ENCODE measurements at places on chromosomes 11 and 22. TPM values are rescaled to one million over a fixed set of nuclear protein-coding genes. Genes with fewer than 3 reads are reported as not detected.

Gene FAM227A
- total RNA-seq: 3.4 TPM

Gene IL18
- 5.3 TPM for total RNA-seq

DNA sequence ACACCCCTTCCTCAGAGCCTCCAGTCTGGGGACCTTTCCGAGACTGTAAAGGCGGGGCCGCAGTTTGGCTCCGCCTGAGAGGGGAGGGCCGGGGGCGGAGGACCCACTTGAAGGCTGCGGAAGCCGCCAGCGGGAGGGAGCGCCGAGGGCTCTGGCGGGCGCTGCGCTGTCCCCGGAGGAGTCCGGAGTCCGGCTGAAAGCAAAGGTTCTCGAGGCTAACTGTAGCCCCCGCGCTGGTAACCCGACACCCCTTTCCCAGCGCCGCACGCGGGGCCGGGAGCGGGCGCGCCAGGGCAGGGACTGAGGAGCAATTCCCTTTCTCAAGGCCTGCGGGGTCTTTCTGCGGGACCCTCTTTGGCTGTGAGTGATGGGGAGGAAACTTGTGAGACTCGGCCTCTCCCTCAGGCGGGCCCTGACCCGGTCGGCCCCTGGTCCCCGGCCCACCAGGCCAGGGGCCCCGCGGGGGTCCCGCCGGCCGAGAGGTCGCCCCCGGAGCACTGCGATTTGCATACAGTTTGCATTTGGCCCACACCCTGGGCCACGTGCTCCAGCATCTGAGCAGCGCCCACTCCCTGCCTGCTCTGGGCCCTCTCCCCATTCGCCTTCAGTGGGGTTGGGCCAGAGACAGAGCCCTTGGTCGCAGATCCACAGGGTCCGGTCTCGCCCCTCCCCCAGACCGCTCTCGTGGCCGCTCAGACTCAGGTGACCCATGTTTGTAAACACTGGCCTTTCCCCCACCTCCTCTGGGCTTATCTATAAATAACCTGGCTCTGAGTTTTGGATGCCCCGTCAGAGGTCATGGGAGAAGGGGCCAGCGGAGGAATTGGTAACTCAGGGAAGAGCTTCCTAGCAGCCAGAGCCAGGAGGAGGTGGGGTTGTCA lies 519 bp upstream of the ART5 start:
- peak; percentile 67 for DNase-seq

- DNase-seq: no peak
These were observed 6.5 kb downstream of the RFPL3 start for GRCh38 chr22:32364210-32364609.

GRCh38 chr11:62256281-62256680 lies 13.7 kb upstream of the SCGB2A2 start:
- no peak for DNase-seq

Measured in astrocyte (in vitro differentiated cells and primary cell).